ENCODE measurements at places on chromosomes 6 and 20. TPM values are rescaled to one million over a fixed set of nuclear protein-coding genes. Genes with fewer than 3 reads are reported as not detected.

- DNase-seq = no peak
These were observed 164.1 kb downstream of the RNF144B start for GRCh38 chr6:18551228-18551627.

DNA sequence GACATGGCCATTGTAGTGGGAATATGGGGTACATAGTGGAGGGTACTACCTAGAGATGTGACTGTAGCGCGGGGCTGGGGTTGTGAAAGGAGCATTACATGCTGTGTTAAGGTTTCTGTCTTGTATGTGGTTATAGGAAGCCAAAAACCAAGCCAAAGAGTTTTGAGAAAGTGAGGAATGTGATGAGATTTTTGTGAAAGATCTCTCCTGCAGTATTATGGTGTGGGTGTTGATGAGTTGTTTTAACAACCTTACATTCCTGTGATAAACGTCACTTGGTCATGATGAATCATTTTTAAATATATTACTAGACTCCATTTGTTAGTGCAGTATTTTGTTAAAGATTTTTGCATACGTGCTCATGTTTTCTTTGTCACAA lies 48.9 kb downstream of the ZFAND3 start:
- DNase-seq = no peak

DNA sequence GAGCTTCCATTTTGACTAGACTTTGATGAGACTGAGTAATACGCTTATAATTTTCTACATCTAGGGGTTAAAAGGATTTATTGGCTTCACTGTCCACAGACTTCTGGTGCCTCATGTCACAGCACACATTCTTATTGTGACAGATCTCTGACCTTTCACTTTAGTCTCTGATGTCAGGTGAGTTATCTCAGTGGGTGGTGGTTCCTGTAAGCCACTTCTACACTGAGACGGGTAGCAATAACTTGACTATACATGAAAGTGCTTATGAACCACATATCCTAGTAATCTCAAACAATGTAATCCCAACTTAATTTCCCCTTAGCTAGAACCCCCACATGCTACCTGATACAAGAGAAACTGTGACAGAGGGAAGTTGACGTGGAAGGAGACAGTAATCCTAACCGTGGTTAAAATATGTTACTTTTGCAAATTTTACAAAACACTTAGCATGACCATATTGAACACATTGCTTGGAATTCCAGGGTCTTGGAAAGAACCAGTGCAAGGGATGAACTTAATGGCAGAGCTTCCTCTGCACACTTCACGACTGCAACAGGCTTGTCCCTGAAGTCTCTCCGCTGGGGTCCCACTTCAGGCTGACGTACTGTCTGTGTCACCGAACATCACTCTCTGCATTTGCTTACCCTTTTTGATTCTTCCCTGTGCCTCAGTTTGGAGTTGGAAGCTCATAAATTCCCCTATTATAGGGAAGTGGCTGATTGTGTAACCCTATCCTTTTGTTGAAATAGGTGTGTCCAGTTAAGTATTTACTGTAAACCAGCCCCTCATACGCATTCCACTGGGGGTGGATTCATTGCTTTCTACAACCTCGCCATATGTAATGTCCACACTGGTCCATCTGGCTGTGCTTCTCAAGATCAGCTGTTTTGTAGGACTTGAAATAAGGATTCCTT lies 6.4 kb upstream of the TRIM40 start:
- DNase-seq = peak; percentile 42

KCNG1 gene
- total RNA-seq = not detected

- DNase-seq = no peak
These were observed 48.1 kb upstream of the MBOAT1 start for GRCh38 chr6:20260360-20260759.

JPH2 gene
- 38.9 TPM for total RNA-seq

- DNase-seq = no peak
These were observed 167.8 kb downstream of the PAX1 start for GRCh38 chr20:21873291-21873690.

- DNase-seq = peak; percentile 85
These were observed 15.6 kb downstream of the MAFB start for GRCh38 chr20:40673442-40673841.

- no peak for DNase-seq
These were observed 153.8 kb upstream of the IRAK1BP1 start for GRCh38 chr6:78713564-78713963.

VTA1 gene
- 15.6 TPM for total RNA-seq

GRCh38 chr20:63273059-63273579 lies 506 bp downstream of the ARFGAP1 start:
- no peak for DNase-seq

IMPG1 gene
- total RNA-seq = not detected

DNA sequence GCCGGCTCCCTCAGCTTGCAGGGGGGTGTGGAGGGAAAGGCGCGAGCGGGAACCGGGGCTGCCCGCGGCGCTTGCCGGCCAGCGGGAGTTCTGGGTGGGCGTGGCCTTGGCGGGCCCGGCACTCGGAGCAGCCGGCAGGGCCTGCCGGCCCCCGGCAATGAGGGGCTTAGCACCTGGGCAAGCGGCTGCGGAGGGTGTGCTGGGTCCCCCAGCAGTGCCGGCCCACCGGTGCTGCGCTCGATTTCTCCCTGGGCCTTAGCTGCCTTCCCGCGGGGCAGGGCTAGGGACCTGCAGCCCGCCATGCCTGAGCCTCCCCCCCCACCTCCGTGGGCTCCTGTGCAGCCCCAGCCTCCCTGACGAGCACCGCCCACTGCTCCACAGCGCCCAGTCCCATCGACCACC lies 514.5 kb upstream of the GJE1 start:
- no peak for DNase-seq

DNA sequence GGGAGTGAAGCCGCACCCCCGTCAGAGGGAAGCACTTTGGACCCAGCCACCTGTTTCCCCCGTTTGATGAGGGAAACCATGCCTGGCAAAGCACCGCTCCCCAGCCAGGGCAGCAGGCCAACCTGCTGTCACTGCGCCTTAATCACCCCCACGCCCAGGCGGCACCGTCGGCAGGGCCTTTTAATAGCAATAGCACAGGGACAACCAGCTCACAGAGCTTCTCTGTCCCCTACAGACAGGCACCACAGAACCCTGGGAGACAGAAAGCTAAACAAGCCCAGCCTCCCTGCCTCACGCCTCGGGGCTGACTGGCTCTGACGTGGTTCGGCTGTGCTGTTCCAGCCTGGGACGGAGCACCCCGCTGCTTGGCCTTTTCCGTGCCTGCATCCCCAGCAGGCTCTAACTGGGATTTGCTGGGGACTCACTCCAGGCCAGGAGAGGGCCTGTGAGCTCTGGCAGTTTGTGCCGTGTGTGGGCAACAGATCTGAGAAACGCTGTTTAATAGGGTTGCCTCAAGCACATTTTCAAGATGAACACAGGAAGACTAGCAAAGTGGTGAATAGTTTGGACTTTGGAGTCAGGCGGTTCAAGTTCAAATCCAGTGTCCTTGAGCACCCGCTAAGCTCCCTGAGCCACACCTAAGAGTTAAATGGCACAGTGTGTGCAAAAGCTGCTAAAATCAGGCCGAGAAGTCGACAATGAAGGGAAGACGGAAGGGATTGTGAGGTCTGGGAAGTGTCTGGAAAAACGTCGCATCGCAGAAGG lies 223.8 kb downstream of the NRN1 start:
- DNase-seq = peak; percentile 86

- no peak for DNase-seq
These were observed 232.8 kb downstream of the THBS2 start for GRCh38 chr6:169020821-169021220.

ADISSP gene
- total RNA-seq = 57.1 TPM

CALHM6 gene
- not detected for total RNA-seq

DNA sequence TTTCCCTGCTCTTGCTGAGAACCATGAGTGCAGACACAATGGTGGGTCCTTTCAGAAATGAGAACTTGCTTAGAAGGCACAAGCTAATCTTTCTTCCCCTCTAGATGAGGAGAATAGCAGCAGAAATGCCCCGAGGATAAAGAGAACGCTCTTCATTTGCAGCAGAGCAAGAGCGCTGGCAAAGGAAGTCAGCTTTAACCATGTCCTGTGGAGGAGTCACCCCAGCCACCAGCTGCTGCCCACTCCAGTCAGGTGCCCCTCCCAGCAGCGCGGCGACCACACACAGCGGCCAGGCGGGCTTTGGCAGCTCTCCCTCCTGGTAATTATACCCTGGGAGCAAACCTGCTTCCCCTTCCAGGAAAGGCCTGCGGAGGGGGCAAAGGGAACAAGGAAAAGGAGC lies 42.4 kb upstream of the EMILIN3 start:
- peak; percentile 50 for DNase-seq

DNA sequence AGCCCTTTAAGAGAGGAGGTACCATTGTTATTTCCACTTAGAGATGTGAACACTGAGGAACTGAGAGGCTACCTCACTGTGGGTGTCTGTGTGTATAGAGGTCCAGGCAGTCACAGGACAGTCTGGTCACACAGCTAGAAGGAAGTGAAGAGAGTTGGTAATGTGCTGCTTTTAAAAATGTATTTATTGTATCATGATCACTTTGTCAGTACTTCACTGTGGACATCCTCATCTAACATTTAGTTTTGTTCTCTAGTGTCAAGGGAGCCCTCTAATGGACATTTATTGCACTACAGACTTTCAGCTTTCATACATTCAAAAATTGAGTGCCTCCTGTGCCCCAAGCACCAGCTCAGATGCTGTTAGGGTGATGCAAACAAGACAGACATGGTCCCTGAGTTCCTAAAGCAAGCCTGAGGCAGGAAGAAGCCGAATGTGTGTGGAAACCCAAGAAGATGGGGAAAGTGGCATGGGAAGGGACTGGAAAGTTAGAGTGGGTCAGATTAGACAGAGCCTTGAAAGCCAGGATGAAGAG lies 123.0 kb downstream of the SLC16A10 start:
- DNase-seq = no peak

DHX35 gene
- total RNA-seq = 19.1 TPM

- DNase-seq = no peak
These were observed 25.6 kb upstream of the SLPI start for GRCh38 chr20:45279992-45280391.

GRCh38 chr6:2919886-2920285 lies 16.8 kb upstream of the SERPINB9 start:
- no peak for DNase-seq

DNA sequence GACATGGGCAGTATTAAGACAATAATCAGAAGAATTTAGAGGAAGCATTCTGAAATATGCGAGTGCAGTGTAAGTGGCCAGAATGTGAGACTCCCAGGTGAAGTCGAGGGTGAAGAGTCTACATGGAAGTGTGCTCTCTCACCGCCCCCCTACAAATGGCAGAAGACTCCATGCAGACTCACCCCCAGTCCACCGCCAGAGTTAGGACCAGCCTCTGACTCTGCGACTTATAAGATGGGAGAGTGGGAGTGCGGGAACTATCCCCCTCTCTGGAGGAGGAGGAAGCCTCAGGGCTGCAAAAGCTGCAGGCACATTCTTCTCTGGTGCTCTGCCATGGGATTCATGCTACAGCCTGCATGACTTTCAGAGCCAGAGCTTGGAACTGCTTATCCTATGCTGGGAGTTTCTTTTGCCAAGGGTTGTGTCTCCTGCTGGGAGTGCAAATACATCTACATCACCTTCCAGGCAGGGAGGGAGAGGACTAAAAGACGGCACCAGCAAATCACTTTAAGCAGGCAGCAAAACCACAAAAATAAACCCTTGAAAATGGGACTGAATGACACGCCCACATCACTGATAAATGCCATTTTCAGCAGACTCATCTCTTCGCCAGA lies 206.7 kb upstream of the SULF2 start:
- DNase-seq = no peak

TGM3 gene
- not detected for total RNA-seq

BMP2 gene
- total RNA-seq = 49.0 TPM

ISM1 gene
- 14.3 TPM for total RNA-seq
